Skin of body (tissue), 3 donors: ENCODE measurements at places on chromosomes 7 and 10.

- DNase-seq = no peak
Measured at GRCh38 chr7:74129887-74130286, 44.3 kb upstream of the EIF4H start.

DNA sequence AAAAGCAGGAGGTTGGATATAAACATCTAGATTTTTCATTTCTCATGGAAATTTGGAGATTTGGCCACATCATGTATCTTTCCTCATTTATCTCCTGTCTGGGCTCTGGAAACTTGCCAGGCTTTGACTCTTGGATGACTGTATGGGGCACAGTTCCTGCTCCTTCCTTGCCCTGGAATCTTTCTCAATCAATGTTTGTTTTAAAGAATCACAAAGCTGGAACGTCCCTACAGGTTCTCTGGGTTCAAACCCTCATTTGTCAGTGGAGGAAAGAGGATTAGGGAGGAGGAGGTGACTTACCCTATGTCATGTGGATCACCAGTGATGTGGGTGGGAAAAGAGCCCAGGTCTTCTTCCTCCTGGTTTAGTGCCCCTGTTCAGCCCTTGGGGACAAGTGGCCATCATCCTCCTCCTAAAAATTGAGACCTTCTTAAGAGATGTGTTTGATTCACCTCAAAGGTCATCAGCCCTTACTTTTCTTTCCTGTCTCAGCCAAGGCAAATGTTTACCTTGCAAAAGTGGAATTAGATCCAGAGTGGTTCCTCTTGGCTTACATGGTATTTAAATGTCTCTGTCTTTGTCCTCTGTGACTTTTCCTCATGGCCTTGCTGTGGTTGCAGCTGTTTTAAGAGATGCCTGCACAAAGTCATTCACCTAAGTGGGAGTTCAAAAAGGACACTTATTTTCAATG lies 38.8 kb upstream of the PDZD8 start:
- no peak for DNase-seq

GRCh38 chr10:114430688-114431413 lies 26.5 kb upstream of the AFAP1L2 start:
- no peak for DNase-seq

DNA sequence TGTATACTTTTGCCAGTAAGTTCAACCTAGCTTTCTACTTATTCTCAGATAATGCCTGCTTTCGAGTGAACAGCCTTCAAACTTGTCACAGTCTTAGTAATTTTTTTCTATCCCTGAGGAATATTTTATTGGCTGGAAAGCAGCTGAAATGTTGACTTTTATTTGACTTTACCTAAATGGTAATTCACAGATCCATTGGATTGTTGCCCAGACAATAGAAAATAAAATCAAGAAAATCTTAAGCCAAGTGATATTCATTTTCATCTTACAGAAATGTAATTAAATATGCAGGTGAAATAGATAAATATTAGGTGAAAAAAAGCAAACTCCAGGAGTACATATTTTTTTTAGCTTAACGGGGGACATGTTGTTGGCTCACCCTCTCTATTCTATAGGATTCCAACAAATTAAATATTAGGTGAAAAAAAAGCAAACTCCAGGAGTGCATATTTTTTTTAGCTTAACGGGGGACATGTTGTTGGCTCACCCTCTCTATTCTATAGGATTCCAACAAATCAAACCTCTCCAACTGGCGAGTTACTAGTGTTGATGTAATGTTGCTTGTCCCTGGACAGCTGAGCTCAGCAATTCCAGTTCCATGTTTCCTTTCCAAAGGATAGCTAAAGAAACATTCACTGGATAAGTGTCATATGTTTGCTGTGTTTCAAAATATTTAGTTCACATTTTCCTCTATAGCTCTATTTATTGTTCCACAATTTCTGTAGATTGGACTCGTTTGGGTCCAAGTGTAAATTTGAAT lies 4.2 kb downstream of the TMEM26 start:
- peak; percentile 78 for DNase-seq

DNA sequence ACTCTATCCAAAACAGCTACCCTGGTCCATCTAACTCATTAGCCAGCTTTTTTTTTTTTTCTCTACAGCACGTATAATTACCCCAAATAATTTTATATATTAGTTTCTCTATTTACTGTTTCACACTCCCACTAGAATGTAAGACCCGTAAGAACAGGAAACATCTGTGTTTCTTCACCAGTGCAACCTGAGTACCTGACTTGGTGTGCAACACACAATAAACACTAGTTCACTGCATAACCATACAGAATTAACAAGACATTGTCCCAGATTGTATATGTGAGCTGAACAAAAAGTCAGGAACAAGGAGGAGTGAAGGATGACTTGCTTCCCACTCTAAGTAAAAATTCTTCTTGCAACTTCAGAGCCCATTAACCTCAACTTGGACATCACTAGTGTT lies 180.2 kb upstream of the AKR1E2 start:
- DNase-seq = no peak

DNA sequence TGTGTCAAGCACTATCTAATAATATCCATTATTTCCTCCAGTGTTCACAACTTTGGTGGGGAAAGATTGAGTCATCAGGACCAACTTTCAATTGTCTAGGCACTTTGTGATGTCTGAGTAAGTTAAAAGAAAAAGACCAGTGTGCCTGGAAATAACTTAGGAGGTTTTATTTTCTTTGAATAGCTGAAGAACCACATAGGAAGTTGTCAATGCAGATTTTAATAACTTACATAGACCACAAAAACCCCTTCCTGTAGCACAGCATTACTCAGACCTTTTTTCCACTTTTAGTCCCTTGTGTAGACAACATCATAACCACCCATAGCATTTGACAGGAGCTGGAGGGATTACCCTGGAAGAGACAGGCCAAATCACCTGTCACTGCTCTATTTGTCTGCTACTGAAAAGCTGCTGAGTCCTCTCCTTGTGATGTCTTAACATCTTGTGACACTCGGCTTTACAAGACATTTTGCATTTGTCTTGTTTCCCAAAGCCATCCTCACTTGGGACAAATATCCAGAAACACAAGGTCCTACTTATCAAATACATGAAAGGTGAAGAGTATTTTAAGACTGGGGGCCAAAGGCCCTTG lies 241.5 kb upstream of the PTER start:
- no peak for DNase-seq
